Activated effector memory CD4-positive, alpha-beta T cell treated with Interleukin-2 at 50 U/mL for 16 hours (primary cell): ENCODE measurements at places on chromosomes 1 and 21.

GRCh38 chr1:233489411-233489810 lies 124.5 kb upstream of the KCNK1 start:
- no peak for DNase-seq

DNA sequence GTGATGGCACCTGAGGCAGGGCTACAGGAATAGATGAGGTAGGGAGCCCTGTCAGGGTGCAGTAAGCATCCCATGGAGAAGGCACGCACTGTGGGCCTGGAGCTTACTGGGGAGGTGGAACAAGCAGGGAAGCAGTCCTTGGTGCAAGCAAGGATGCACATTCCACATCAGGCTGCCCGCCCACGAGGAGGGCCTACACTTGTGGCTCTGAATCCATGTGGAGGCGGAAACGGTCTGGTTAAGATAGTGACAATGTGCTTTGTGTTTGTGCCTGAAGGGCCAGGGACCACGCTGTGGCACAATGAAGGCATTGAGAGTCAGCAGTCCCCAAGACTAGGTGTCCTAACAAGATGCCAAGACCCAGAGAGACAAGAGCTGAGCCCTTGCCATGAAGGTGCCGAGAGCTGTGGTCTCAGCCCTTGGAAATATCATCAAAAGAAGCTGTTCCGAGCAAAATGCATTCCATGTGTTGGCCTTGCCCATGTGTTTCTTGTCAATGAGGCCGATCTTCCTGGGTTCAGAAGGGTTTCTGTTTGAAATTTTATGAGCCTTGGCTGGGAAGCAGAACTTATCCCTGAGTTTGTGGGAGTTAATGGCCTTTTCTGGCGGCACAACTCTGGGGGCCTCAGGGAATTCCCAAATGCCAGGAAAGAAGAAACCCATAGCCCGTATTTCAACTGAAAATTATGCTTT lies 111.9 kb downstream of the NGF start:
- no peak for DNase-seq

DNA sequence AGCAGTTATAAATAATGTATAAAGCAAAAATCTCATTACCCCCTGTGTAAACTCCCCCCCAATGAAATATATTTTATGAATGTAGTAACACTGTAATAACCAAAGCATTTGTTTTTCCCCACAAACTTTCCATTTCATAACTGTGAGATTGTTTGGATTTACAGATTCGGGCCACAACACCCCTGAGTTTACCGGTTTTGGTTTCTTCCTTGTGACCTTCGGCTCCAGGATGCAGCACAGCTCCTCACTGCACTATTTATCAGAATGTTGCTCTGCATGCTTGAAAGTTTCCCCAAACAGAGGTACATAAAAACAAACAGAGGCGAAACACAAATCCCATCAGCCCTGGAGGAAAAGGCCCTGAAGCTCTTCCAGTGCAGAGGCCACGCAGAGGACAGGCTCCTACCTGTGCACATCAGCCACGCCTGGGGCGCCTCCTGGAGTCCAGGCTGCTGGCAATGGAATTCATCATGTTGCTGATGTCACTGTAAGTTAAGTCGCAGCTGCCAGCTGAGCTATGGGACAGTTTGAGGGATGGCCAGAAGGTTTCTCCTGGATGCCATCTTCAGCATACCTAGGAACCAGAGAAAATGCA lies 122.0 kb downstream of the LMO4 start:
- DNase-seq, result peak; percentile 32

- no peak for DNase-seq
Measured at GRCh38 chr1:178870221-178870620, 656 bp downstream of the ANGPTL1 start.

GRCh38 chr1:31032266-31032665 lies 33.3 kb downstream of the PUM1 start:
- no peak for DNase-seq

- no peak for DNase-seq
Measured at GRCh38 chr1:2880086-2880485, 78.6 kb upstream of the TTC34 start.

- no peak for DNase-seq
Measured at GRCh38 chr1:44220755-44221154, 7.5 kb downstream of the DMAP1 start.

- DNase-seq, result no peak
Measured at GRCh38 chr1:16076031-16076864, 2.8 kb upstream of the FAM131C start.

DNA sequence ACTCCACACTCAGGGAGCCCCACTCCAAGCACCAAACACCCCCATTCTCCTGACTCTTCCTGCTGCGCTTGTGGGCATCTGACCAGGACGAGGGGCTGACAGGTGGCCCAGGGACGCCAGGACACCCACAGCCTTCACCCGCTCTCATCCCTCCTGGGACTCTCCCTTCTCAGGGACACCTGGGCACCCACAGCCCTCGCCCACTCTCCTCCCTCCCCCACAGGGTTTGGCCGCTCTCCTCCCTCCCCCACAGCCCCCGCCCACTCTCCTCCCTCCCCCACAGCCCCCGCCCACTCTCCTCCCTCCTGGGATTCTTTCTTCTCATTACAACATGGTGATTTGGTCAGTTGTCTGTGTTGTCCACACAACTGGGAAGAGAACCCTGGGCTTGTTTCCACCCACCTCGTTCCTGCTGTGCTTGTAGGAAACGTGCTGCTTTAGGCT lies 43.4 kb downstream of the PRDM15 start:
- no peak for DNase-seq

GRCh38 chr1:219692981-219693380 lies 80.1 kb upstream of the ZC3H11B start:
- no peak for DNase-seq

DNA sequence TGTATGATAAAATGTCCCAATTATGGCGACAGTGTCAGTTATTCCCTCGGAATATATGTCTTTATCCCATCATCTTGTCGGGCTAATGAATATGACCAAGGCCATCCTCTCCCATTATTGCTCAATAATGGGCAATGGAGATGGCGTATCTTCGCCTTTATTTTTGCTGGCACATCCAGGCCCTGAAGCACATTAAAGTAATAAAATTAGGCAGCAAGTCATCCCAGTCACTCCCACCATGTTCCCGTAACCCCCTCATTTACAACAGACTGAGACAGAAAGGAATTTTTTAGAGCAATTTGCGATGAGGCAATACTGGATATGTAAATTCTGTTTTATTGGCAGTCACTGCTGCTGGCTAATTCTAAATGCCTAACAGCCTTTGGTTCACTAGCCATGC lies 35.3 kb downstream of the CLIC6 start:
- DNase-seq, result no peak
